ENCODE measurements at places on chromosomes 1 and 21.

- no peaks in the 10 kb centered on the region for H3K27me3 ChIP-seq
- H3K4me3 ChIP-seq: peak overlapping the region; percentile 69
- no peaks in the 10 kb centered on the region for H3K36me3 ChIP-seq
These were observed 926 bp upstream of the SCMH1 start for GRCh38 chr1:41243079-41243385.

DNA sequence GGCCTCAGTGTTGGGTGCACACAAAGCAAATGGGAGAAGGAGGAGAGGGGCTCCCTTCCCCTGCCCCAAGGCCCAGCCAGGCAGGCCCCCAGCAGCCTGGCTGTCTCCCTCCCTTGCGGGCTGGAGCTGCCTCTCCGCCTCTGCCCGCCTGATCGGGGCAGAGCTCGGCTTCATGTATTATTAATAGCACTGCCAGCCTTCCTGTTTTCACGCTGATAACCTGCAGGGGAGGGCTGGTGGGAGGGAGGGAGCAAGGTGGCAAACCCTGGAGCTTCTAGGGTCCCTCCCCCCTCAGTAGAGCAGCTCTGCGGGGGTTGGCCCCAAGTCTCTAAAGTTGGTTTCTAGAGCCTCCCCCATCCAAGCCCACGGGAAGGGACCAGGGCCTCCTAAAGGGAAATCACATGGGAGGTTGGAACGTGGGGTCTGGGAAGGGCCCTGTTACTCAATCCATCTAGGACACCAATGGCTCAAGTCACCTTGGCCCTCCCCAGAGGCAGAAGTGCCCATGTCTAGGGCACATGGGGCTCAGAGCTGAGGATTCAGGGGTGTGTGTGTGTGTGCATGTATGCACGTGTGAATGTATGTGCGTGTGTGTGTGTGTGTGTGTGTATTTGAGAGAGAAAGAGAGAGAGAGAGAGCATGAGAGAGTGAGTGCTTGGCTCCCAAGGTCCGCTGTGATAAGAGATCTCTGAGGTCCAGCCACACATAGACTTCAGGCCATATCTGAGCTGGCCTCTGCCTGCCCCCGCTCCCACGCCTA lies 21.8 kb upstream of the POU3F1 start:
- H3K4me1 ChIP-seq: no peaks in the 10 kb centered on the region
- no peak for DNase-seq
- H3K27me3 ChIP-seq: peaks cover 94% of the 10 kb centered on the region
- no peak overlapping the region for H3K27ac ChIP-seq
- no peak overlapping the region for H3K4me3 ChIP-seq
- H3K36me3 ChIP-seq: no peaks in the 10 kb centered on the region

DNA sequence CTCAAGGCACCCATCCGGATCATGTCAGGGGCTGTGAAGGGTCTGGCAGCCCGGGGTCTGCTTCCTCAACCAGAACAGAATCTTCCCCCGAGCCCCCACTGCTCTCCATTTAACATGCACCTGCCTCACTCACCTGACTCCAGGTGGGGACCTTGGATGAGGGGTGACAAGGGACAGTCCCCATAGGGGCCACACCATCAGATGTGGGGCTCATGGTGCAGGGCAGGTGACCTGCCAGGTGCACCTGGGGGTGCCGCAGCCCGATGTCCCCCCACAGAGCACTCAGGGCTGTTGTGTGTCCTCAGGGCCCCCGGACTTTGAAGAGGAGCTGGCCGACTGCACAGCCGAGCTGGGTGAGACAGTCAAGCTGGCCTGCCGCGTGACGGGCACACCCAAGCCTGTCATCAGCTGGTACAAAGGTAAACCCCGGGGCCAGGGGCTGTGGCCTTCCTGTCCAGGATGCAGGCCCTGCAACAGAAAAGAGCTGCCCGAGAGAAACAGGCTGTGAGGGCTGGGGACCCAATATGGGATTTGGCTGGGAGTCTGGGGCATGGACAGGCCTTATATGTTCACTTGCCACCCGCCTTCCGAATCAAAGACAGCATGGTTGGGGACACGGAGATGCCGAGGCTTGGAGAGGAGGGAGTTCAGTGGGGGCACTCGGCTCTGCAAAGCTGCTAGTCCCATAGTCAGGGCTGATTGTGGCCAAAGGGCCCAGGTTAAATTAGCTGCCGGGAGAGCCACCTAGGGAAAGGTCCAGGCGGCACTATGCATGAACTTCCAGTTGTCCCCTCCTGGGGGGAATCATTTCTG lies 64.6 kb downstream of the TRIM11 start:
- no peaks in the 10 kb centered on the region for H3K4me1 ChIP-seq
- no peaks in the 10 kb centered on the region for H3K27me3 ChIP-seq
- H3K27ac ChIP-seq: no peak overlapping the region
- H3K4me3 ChIP-seq: no peak overlapping the region
- peak; percentile 16 for DNase-seq
- peaks cover 18% of the 10 kb centered on the region for H3K36me3 ChIP-seq

GRCh38 chr1:169867012-169867675 lies 26.6 kb downstream of the SCYL3 start:
- peaks cover 68% of the 10 kb centered on the region for H3K36me3 ChIP-seq
- DNase-seq: no peak
- H3K4me3 ChIP-seq: no peak overlapping the region
- no peaks in the 10 kb centered on the region for H3K27me3 ChIP-seq
- H3K27ac ChIP-seq: no peak overlapping the region

GRCh38 chr1:63264161-63264560 lies 58.2 kb upstream of the FOXD3 start:
- H3K27me3 ChIP-seq: peaks cover 3% of the 10 kb centered on the region
- DNase-seq: no peak

- no peaks in the 10 kb centered on the region for H3K27me3 ChIP-seq
- DNase-seq: no peak
- no peaks in the 10 kb centered on the region for H3K36me3 ChIP-seq
- no peaks in the 10 kb centered on the region for H3K4me1 ChIP-seq
These were observed 54.5 kb downstream of the CD34 start for GRCh38 chr1:207856276-207857023.

- peak overlapping the region; percentile 40 for H3K27ac ChIP-seq
- peaks cover 20% of the 10 kb centered on the region for H3K4me1 ChIP-seq
- DNase-seq: no peak
These were observed 54.6 kb downstream of the NTNG1 start for GRCh38 chr1:107195476-107195875.

DNA sequence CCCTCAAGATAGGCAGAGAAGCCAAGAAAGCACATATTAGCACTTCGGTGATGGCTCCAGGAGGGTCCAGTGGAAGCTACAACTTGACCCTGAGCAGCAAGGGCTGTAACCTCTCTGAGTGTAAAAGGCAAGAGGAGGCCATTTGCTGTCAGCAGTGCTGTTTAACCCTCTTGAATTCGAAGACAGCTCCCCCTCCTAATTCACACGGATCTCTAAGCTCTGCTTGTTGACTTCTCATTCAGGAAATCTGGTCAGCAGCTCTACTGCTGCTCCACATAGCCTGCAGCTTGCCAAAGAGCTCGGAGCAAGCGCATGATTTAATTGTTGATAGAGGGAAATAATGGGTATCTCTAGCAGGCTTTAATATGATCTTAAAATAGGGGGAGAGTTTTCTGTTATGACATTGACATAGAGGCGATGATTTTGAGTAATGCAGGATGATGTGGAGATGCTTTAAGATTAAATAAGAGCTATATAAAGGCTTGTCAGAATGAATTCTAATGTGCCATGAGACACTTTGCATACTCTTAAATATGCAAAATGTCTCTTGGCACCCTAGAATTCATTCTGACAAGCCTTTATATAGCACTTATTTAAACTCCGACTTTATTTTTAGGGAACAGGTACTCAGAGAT lies 79.4 kb upstream of the USH2A start:
- no peak overlapping the region for H3K4me3 ChIP-seq
- no peak overlapping the region for H3K27ac ChIP-seq
- no peaks in the 10 kb centered on the region for H3K27me3 ChIP-seq
- no peak for DNase-seq

GRCh38 chr1:23959461-23960290 lies at the start of gene PNRC2:
Gene PNRC2, plus strand, starts transcription at chr1:23959828. Its CDS starts 1,630 bp downstream, at chr1:23961458.
- no peaks in the 10 kb centered on the region for H3K27me3 ChIP-seq
- peak within 1 kb of the TSS; percentile 100 for H3K27ac ChIP-seq
- peak within 1 kb of the TSS; percentile 100 for H3K4me3 ChIP-seq
- DNase-seq: peak; percentile 96
- H3K36me3 ChIP-seq: peaks cover 2% of the 10 kb centered on the region

- no peaks in the 10 kb centered on the region for H3K36me3 ChIP-seq
- H3K4me1 ChIP-seq: peaks cover 13% of the 10 kb centered on the region
- H3K27me3 ChIP-seq: peaks cover 17% of the 10 kb centered on the region
These were observed 5.6 kb upstream of the S100A7 start for GRCh38 chr1:153465811-153466636.

Data from mesothelial cell of epicardium (in vitro differentiated cells).